ENCODE measurements at places on chromosomes 12 and 14.

DNA sequence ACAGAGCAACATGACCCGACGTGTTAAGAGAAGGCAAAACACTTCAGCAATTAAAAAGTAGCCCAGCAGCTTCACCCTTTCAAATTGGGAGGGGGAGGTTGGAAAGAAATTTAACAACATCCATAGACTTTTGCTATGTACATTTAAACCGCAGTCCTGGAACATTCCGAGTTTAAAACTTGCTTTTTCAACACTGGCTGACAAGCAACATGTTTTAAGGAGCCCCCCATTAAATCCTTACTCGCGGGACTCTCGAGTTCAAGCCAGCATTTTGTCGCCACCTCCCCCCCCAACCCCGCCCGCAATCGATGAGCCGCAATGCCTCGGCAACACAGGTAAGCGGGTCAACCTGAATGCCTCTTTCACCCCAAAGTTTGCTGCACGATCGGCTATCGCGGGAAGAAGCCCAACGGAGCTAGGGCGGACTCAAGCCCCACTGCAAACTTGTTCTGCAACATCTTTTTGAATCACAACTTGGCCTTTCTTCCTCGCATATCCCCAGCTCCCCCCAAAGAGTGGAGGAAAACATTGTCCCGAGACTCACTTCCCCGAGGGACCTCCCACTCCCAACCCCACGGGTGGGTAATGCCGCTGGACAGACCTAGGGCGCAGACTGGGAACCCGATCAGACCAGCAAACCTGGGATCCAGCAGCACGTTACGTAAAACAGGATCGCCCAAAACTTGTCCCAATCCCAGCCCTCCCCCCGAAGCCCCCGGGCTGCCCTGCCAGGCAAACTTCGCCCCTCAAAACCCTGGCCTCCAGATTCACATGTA lies 777 bp downstream of the ZFP36L1 start:
- DNase-seq: no peak

DNA sequence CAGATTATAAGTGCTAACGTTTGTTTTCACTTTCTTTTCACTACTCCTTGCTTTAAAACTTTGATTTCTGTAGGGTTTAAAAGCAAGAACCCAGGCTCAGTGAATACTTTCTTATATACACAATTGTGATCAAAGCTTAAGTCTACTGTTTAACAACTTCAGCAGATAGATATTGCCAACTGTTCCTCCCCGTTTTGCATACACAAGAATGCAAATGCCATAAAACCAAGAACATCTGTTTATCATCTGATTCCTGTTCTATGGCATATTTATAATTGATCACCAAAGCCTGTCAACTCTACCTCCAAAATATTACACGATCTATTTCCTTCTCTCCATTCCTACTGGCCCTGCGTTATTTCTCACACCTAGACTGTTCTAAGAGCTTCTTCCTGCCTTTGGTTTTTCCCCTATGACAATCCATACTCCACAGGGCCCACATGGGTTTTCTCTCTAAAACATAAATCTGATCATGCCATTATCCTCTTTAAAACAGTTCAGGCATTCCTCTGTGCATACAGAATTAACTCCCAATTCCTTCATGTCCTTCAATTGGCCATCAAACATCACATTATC lies 15.9 kb downstream of the MED13L start:
- no peak for DNase-seq

DNA sequence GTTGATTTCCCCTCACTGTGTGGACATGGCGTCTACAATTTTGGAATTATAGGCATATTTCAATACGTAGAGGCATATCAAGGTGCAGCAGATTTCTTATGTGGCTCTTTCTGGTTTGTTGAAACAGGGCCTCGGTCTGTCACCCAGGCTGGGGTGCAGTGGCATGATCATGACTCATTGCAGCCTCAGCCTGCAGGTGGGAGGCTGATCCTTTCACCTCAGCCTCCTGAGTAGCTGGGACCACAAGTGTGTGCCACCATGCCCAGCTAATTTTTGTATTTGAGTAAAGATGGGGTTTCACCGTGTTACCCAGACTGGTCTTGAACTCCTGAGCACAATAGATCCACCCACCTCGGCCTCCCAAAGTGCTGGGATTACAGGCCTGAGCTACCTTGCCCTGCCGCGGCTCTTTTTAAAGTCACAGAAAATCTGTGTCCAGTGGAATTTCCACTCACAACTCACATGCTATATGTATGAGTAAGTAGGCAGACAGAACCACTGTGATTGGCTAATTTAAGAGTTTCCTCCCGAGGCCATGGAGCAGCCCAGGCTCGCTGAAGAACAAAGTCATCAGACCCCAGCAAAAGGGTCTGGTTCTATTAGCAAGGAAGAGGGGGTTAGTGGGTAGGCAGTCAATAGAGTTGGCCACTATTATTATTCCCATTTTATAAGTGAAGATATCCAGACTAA lies 9.1 kb downstream of the GNG2 start:
- DNase-seq: no peak

- DNase-seq: peak; percentile 49
These were observed 617.6 kb downstream of the LRFN5 start for GRCh38 chr14:42224053-42224888.

- peak; percentile 52 for DNase-seq
These were observed 45.9 kb downstream of the MAP1LC3B2 start for GRCh38 chr12:116604951-116605641.

- DNase-seq: no peak
These were observed 228.8 kb upstream of the RGS6 start for GRCh38 chr14:71703477-71703876.

DNA sequence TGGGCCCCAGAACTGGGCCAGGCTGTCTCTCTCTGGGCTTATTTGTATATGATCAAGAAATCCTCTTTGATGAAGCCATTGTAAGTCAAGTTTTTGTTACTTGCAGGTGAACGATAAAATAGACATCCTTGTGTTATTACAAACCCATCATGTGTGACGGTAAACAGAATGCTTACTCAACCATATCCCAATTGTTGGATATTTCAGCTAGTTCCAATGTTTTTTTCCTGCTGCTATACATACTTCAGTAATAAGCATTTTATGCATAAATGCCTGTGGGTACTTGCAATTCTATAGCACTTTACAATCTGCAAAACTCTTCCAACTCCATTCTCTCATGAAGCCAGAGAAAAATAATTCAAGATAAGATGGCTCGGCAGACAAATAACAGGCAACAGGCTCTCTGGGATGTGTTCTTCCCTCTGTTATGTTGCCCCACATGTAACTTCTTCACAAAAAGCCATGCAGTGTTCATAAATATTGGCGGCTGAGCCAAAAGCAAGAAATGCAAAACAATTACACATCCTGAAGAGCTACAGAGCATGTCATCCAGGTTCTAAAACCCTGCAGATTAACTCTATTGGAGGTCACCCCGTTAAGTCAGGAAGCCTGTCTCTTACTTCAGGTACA lies 69.5 kb downstream of the CLMN start:
- no peak for DNase-seq

DNA sequence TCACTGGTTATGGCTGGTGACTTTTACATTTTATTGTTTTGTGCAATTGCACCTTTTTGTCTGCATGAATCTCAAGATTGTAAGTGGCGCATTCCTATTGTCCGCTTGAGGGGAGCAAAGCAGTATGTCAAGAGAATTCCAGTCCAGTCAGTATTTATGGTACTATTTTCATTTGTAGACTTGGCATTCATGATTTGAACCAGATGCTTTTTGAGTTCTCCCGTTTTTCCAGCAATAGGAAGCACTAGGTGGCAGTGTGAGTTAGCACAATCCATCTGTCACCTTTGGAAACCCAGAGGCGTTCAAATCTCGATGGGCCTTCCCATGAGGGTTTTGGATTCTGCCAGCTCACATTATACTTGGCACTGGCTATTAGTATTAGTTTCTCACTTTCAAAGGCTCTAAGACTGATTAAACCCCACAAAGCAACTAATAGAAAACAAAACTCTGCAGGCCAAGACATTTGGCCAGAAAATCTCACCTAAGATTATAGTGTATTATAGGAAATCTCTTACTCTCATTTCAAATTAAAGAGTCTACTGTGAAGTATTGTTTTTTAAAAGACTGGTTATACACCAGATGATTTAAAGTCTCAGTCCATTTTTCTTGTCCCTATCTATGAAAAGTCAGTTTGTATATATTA lies 2.2 kb downstream of the DACT1 start:
- DNase-seq: peak; percentile 86

DNA sequence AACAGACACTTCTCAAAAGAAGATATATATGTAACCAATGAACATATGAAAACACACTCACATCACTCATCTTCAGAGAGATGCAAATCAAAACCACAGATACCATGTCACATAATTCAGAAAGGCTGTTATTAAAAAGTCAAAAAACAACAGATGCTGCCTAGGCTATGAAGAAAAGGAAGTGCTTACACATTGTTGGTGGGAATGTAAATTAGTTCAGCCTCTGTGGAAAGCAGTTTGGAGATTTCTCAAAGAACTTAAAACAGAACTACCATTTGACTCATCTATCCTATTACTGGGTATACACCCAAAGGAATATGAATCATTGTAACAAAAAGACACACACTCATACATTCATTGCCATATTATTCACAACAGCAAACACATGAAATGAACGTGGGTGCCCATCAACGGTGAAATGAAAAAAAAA lies 35.1 kb downstream of the EIF2S3B start:
- DNase-seq: peak; percentile 4

DNA sequence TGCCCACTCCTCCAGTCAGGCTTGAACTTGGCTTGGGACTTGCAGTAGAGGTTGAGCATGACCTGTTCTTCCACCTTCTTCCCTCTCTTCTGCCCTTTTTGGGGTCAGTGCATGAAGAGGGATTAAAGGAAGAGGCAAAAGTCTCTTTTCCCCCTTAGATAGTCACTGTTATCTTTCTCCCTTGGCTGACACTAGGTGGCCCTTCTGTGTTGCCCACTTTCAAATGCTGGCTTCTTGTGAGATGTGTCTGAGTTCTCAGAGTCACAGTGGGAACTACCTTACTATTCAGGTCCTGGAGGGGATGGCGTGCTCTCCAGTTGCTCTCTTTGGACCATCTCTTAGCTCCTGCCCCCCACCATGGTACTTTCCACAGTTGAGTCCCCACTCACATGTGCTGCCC lies 73.6 kb downstream of the GPR65 start:
- DNase-seq: no peak

DNA sequence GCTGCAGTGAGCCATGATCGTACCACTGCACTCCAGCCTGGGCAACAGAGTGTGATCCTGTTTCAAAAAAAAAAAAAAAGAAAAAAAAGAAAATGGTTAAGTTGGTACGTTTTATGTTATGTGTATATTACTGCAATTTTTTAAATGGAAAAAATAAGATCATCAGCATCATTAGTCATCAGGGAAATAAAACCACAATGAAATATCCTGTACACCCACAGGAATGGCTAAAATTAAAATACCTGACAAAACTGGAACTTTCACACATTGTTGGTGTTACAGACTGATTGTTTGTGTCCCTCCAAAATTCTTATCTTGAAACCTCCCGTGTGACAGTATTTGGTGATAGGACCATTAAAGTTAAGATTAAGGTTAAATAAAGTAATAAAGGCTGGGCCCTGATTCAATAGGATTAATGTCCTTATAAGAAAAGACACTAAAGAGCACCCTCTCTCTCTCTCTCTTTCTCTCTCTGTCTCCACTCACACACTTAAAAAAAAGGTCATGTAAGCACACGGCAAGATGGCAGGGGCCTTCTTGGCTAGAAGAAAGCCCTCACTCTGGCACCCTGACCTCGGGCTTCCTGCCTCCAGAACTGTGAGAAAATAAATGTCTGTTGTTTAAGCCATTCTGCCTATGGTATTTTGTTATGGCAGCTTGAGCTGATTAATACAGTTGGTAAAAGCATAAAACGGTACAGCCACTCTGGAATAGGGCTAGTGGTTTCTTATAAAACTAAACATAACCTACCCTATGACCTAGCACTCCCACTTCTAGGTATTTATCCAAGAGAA lies 48.3 kb upstream of the ZFP36L1 start:
- DNase-seq: no peak

GRCh38 chr12:5582018-5582417 lies 150.1 kb downstream of the NTF3 start:
- DNase-seq: no peak

GRCh38 chr12:273382-273781 lies 10.7 kb upstream of the SLC6A13 start:
- no peak for DNase-seq

DNA sequence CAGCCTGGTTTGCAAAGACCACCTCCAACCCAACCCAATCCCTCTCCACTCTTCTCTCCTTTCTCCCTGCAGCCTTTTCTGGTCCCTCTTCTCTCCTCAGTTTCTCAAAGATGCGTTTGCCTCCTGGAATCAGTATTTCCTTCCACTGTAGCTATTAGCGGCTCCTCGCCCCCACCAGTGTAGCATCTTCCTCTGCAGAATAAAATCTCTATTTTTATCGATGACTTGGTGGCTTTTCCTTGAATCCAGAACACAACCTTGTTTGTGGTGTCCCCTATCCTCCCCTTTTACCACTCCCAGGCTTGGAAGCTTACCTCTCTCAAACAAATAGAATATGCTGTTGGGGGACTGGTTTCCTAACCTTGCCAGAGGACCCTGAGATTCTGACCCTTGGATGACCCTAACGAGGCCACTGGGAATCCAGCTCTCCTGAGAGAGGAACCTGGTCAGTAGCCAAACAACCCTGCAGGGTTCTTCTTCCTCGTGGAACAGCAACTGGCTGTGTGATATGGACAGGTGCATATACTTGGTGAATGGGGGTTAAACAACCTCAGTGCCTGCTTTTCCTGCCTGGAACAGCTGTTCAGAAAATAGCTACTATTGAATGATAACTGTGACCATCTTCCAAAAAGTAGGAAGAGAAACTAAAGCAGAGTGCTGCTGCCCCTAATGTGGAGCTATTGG lies 4.4 kb downstream of the WNT1 start:
- DNase-seq: no peak

DNA sequence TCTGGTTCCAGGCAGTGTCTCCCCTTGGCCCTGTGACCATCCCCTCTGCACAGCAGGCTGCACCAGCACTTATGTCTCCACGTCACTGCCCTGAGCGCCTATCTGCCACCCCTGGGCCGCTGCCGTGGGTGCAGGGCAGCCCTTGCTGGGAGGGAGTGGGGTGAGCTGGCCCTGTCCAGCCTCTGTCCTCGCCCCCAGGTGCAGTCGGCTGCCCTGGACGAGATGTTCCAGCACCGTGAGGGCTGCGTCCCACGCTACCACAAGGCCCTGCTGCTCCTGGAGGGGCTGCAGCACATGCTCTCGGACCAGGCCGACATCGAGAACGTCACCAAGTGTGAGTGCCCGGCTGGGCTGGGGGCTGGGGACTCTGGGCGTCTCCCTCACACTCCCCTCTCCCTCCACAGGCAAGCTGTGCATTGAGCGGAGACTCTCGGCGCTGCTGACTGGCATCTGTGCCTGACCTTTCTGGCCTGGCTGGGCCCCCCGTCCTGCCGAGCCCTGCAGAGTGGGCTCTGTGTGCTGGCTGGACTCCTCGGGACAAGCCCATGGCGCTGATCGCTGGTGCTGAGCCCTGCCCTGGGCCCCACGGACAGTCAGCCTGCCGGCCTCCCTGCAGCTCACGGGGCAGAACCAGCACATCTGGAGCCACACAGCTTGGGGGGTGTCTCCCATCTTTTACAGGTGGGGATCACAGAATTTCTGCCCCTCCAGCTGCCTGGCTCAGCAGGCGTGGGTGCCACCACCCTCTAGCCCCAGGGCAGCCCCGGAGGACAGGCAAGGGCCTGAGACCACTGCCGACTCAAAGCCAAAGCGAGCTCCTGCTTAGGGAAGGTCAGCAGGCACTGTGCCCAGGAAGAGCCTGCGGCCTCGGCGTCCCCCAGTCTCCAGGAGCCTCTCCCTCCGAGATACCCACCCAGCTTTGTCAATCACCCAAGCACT lies 7.9 kb upstream of the PUS1 start:
- no peak for DNase-seq
